Heart left ventricle (tissue), 16 donors: ENCODE measurements at places on chromosomes 5 and 9. TPM values are rescaled to one million over a fixed set of nuclear protein-coding genes. Genes with fewer than 3 reads are reported as not detected.

The PCDHA11 gene
- not detected for total RNA-seq

The MXD3 gene
- total RNA-seq = 1.3 TPM

The KCNT1 gene
- 0.50 TPM for total RNA-seq

The MEF2C gene
- 98.5 TPM for total RNA-seq

The IFNA17 gene
- not detected for total RNA-seq

The ACER2 gene
- 3.3 TPM for total RNA-seq

The INPP5E gene
- total RNA-seq = 10.6 TPM

The CANX gene
- 699 TPM for total RNA-seq

The PRRX2 gene
- total RNA-seq = 1.00 TPM

The NRG2 gene
- total RNA-seq = 2.5 TPM

The PCDHA13 gene
- 0.38 TPM for total RNA-seq

The CCDC152 gene
- 2.9 TPM for total RNA-seq

The MVB12B gene
- total RNA-seq = 8.2 TPM

The FCHSD1 gene
- 8.8 TPM for total RNA-seq

The VAV2 gene
- total RNA-seq = 3.6 TPM

The CER1 gene
- total RNA-seq = not detected

The FAXDC2 gene
- 21.9 TPM for total RNA-seq

The SPRY4 gene
- total RNA-seq = 14.9 TPM
